ENCODE measurements at places on chromosomes 12 and 14.

DNA sequence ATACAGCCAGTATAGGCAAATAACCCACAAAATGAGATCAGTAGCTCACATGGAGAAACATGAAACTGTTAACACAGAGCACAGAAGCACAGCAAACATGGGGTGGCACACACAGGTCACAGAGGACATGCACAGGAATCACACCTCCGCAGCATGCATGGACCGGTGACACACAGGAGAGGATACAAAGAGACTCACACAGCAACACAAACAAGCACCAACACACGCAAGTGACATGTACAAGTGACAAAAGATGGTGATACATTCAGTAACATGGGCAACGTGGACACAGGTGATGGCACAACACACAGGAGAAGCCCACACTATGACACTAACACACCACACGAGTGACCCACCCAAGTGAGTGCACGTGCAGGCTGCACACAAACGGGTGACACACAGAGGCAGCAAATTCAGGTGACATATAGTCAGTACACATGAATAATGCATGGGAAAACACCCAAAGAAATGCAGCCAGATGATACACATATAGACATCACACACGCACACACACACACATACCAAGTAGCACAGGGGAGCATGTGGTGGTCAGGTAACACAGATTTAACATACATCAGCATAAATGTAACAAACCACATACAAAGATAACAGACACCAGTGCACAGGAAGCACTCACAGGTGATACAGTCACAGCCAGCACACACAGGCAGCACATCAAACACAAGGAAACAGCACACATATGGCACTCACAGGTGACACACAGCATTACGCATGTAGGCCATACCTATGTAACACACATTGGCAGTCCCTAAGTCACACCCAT, 216.0 kb upstream of the SFSWAP start:
- no peak for DNase-seq

DNA sequence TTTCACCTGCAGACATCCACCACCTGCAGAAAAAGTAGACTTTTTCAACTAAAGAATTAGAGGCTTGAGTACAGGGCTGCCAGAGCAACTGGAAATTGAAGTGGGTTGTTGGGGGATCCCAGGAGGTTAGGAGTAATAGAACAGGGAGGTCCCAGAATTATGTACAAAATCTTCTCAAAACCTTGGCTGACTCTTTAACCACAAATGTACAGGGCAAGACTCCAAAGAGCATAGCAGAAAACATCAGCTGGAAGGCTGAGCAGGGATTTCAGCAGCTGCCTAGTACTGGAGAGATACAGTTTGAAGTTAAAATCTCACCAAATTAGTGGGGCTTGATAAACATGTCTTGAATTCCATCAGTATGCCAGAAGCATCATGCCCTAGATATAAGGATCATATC, 191.6 kb downstream of the CRADD start:
- no peak for DNase-seq

DNA sequence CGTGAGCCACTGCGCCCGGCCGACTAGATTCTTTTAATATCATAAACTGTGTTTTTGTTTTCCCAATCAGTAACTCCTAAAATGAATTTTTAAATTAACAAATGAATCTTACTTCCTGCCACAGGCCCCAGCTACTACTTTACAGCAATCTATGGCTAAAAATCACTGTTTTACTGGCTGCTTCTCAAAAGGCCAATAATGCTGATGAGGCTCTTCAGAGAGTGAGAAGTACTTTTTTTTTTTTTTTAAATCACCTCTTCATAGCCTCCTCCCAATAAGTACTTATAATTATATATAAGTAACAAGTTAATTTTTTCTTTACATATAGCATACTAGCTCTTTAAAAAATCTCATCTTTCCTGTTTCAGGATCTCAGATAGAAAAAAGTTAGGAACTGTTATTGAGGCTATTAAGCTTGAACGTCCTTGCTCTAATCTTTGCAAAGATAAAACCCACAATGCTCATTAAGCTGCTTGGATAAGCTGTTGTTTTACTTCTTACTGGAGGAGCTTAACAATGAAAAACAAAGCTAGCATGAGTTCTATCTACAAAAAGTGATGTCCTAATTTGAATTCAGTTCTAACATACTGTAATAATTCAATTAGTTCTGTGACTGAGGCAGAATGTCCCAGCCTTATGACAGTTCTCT, 12.8 kb upstream of the WDR20 start:
- no peak for DNase-seq

DNA sequence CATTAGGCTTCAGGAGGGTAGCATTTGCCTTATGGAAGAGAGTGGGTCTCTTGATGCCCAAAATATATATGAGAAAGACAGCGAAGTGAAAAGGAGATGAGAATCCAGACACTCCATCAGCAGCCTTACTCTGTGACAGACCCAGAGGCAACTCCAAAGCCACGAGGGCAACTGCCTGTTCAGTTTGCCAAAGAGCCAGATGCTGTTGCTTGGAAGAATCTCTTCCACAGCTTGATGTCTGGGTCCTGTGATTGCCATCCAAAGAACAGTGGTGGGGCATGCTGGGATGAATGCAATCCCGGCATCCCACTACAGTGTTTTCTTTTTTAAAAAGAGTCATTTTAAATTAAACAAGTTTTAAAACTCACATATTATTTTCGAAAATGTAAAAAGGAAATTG, 10.9 kb upstream of the OTX2 start:
- DNase-seq = no peak

DNA sequence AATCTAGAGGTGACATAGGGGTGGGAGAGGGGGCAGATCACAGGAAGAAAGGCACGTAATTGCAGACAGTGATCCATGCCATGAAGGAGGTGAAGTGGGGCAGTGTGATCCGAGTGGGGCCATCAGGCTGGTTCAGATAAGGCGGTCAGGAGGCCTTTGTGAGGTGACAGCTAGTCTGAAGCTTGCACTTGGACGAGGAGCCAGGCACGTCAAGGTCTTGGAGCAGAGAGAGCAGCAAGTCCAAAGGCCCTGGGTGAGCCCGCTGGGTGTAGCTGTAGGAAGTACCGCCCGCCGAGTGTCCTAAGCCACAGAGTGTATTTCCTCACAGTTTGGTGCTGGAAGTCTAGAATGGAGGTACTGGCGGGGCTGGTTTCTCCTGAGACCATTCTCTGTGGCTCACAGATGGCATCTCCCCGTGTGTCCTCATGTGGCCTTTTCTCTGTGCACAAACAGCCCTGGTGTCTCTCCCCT, 23.6 kb downstream of the RHOF start:
- DNase-seq = no peak

- DNase-seq = no peak
These were observed 50.1 kb downstream of the RFX4 start for GRCh38 chr12:106632797-106633450.

DNA sequence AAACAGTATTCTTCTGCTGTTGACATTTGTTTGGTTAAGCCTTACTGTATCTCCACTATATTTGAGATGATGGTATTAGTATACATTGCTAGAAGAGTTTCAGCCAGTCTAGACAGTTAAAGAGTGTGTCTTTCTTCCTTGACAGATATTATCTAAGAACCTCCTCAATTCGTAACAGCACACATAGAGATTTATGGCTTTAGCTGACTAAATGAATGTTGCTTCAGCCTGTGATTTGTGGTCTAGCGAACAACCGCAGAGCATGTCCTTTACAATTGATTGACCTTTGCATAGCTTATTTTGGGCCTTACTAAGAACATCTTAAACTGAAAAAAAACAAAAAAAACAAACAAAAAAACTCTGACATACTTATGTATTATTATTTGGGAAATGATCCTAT, 122.2 kb downstream of the DAAM1 start:
- no peak for DNase-seq

Data from stimulated activated CD4-positive, alpha-beta T cell treated with anti-CD3 and anti-CD28 coated beads, TNF-alpha, amount 100 ng/mL, for 1 hour (primary cell).